ENCODE measurements at places on chromosomes 2 and 18.

DNA sequence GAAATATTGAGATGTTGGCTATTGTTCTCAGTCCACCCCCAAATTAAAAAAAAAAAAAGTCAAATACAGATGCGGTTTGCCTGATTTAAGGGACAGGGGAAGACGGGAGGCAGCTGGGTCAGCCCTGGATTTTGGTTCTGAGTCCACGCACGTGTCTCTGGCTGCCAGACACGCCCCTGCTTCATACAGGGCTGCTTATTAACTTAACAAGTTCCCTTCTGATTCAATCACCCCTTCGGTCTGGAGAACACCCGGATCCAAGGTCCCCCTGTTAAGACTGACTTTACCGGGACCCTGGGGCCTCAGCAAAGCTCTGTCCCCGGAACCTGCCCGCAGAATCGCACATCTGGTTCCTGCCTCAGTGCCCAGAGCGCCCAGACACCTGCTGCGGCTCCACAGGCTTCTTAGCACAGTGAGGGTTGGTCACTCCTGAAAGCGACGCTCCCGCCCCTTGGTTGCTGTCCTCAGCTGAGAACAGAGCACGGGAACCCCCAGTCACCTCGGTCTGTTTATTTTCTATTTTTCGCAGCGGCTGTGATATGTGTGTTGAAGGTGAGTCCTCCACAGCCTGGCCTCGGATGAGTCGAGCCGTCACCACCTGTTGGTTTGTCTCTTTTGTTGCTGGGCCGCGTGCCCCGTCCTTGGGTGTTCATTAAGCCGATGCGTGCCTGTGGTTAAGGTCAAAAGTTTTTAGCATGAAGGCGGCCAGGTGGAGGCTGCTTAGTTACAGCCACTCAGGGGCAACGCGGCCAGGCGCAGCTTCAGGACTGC lies 57.2 kb downstream of the RTP5 start:
- no peak for DNase-seq

DNA sequence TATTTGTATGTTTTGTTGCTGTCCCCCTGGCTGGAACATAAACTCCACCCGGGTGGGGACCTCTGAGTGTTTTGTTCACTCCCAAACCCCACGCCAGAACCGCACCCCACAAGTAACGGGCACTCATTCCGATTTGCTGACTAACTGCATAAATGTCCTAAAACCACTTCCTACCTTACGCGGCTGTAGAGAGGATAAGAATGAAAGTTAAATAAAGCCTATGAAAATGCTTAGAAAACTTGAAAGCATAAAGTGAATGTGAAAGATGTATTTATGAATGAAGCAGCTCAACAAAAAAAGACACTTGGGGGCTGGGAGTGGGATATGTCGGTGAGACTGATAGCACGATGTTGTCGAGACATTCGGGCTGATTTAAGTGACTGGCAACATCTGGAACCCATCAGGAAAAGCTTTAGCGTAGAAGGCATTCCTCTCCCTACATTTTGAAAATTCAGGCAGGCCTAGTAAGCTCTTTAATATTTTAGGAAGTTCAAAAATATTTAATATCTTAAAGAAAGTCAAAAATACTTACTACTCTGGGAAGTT lies 206.7 kb downstream of the SH3RF3 start:
- no peak for DNase-seq

- DNase-seq = no peak
Observed at GRCh38 chr18:23534276-23534675, 31.0 kb downstream of the RMC1 start.

GRCh38 chr2:20576598-20577115 lies 74.2 kb downstream of the HS1BP3 start:
- DNase-seq = no peak

DNA sequence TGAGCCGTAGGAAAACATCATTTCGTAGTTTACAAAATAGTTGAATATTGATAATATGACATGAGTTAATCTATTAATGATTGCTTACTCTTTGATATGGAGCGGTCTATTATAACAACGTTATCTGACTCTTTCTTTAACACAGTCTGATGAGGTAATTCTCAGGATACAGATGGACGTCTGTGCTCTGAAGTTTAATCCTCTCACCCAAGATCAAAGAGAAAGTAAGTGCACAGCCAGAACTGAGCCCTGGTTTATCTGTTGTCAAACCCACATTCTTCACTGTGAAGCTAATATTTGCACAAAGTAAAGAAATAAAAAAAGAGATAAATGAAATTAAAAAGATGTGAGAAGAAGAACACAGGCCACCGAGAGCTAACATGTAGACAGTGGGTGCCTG lies 190.9 kb upstream of the COPS8 start:
- no peak for DNase-seq

GRCh38 chr18:56003009-56003719 lies 415.2 kb upstream of the TCF4 start:
- no peak for DNase-seq

- no peak for DNase-seq
Observed at GRCh38 chr2:45344071-45344470, 267.0 kb downstream of the SRBD1 start.

GRCh38 chr2:217356781-217357180 lies 496.9 kb upstream of the TNP1 start:
- DNase-seq = no peak

DNA sequence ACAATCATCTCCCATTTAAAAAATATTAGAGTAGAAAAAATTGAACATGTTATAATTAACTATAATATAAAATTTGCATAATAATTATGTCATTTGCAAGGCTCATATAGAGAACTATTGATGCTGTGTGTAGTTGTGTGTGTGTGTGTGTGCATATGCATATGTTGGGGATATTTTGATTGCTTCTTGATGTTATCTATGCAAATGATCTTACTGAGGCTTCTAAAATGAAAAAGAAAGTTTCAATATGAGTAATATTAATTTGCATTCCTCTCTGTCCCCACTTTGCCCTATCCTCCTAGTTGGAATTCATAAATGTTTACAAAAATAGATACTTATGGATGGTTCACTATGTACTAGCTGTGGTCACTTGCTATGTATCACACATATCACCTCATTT lies 523.3 kb downstream of the TRIB2 start:
- DNase-seq = no peak

DNA sequence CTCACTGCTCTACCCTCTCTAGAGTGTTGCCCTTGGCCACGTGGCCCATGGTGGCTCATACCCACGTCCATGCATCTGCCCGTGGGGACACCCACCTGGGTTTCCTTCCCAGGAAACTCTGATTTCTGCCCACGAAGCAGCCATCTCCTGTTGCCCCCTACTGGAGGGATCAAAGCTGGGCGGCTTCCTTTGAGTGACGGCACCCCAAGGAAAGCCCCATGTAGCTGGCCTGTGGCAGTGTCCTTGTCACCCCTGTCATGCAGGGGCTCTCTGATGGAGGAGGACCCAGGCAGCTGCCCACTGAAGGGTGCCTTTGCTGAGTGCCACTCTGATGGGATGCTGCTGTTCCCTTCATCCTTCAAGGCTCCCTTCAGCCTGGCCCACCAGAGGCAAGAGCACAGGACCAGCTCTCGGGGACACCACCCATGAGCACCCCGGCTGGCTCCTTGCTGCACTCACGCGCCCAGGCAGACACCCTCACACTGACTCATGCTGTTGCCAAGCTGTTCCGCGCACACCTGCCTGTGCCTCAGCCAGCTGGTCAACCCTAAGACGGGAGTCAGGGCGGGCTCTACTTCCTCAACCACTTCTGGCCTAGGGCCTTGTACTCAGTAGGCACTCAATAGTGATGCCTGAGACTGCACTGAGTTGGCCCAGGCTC lies 101.1 kb downstream of the CTIF start:
- DNase-seq = no peak

GRCh38 chr2:207319316-207319715 lies 153.6 kb upstream of the KLF7 start:
- DNase-seq = no peak

DNA sequence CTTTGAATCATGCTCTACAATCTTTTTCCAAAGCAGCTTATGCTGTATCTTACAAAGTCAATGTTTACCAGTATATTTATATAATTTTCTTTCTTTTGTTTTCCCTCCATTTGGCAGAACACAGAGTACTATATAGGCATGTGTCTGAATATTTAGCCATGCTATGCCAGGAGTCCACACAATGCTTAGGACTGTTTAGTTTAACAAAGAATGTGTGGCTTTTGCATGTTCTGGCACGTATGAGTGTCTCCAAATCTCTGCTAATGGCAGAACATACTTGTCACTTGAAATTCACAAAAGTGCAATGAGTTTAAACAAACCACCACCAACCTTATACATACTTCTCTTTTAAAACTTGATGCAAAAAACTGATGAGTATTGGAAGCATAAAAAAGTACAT lies 268.0 kb downstream of the NR4A2 start:
- DNase-seq = no peak

GRCh38 chr2:74551530-74551929 lies 2.2 kb downstream of the LOXL3 start:
- no peak for DNase-seq

- DNase-seq = no peak
Observed at GRCh38 chr18:64332835-64333234, 183.9 kb upstream of the LINC00305 start.

Data from NCI-H1105 (cell line).